ENCODE measurements at places on chromosomes 12 and 14.

DNA sequence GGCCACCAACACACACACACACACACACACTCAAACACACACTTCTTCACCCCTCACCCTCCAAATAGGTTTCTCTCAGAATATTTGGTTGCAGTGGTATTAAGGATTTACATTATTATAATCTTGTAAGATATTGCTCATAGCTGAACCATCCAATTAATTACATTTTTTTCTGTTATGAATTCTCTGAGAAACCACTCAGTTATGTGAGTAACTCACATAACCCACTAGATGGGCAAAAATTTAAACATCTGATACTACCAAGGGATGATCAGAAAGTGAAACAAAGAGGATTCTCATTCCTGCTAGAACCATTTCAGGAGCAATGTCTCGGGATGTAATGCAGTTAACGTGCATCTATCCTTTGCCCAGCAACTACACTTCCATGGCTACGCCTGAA, 31.6 kb downstream of the TMTC1 start:
- DNase-seq = no peak

DNA sequence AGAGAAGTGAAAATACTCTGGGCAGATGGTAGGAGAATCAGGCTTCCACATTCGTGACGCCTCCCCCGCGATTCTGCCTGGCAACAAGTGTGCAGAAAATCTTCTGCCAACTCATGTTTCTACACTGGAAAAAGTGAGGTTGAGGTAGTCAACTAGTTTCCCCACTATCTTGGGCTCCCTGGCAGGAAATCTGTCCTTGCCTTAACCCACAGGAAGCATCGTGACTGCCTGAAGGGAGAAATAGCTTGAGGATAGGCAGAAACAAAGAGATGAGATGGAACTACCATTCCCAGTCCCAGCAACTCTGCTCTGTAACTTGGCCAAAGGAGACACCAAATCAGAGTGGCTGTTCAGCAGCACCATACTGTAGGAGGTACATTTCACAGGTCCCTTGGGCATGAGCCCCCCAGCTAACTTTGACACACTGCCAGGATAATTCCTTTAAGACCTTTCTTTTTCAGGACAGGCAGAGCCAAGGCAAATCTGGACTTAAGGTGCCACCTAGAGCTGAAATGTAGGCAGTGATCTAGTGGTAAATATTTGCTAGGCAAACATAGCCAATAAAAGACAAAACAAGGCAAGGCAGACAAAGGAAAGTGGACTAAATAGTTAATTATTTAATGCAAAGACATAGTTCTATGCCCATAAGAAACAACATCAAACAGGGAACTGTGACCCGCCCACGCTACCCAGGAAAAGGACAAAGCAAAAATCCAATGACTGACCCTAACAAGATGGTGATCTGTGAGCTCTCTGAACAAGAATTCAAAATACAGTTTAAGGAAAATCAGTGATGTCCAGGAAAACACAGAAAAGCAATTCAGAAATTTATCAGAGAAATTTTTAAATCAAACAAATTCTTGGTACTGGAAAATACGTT, 205.1 kb downstream of the PTPRO start:
- DNase-seq = peak; percentile 81

GRCh38 chr14:100572543-100572942, 14.7 kb downstream of the BEGAIN start:
- no peak for DNase-seq

- no peak for DNase-seq
These were observed 9.1 kb upstream of the CCDC198 start for GRCh38 chr14:57502586-57503254.

DNA sequence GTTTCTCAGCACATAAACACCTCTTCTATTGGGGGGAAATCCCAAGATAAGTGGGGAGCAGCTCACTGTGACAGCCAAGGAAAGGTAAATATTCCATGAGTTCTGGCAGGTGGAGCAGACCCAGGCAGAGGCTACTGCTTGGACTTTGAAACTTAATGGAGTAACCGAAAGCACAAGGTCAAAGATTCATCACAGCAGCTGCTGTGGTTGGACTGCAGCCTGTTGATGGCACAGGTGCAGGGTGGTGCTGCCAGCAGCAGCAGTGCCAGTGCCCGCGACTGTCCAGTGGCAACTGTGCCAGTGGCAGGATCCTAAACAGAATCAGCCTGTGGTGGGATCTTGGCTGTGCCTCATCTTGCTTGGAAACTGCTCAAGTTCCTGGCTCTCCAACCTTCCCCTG, 81.4 kb upstream of the ARID2 start:
- no peak for DNase-seq

- peak; percentile 97 for DNase-seq
These were observed 74.2 kb upstream of the NAP1L1 start for GRCh38 chr12:76158518-76159321.

- no peak for DNase-seq
These were observed 32.1 kb downstream of the RPH3A start for GRCh38 chr12:112823582-112824149.

DNA sequence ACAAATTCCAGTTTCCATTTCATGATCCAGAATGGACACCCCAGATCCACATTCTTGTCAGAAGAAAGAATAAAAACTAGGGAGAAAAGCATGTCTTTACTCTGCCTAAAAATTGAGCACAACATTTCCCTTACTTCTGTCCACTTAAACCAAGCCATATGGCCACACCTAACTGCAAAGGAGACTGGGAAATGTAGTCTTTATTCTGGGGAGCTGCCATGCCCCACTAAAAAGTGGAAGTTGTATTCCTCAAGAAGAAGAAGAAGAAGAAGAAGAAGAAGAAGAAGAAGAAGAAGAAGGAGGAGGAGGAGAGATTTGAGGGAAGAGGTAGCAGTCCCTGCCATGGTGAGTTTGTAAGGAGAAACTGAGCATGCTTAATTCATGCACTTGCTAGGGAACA, 84.5 kb downstream of the GPR65 start:
- DNase-seq = peak; percentile 26

DNA sequence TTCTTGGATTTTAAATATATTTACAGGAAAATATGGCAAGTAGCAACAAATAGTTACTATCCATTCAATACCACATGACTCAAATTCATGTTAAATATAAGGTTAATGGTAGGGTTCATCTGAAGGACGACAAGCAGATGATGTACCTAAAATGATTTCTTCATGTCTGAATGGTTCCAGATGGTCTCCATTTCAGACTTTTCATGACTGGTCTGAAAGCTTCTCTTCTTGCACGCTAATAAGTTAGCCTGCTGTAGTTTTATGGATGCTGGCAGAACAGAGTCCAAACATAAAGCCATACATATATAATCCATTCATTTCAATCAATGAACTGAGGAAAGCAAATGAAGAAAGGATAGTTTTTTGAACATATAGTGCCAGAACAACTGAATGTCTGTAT, 257.0 kb upstream of the MGAT4C start:
- DNase-seq = no peak

- DNase-seq = peak; percentile 91
These were observed 8.8 kb upstream of the BAZ1A start for GRCh38 chr14:34883954-34884353.

DNA sequence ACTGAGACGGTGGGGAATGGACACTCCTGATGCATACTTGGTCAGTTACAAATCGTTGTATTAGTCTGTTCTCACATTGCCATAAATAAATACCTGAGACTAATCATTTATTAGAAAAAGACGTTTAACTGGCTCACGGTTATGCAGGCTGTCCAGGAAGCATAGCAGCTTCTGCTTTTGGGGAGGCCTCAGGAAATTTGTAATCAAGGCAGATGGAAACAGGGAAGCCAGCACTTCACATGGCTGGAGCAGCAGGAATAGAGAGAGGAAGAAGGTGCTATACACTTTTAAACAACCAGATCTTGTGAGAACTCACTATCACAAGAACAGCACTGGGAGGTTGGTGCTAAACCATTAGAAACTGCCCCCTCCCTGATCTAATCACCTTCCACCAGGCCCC, 418.2 kb downstream of the FLRT2 start:
- peak; percentile 8 for DNase-seq

DNA sequence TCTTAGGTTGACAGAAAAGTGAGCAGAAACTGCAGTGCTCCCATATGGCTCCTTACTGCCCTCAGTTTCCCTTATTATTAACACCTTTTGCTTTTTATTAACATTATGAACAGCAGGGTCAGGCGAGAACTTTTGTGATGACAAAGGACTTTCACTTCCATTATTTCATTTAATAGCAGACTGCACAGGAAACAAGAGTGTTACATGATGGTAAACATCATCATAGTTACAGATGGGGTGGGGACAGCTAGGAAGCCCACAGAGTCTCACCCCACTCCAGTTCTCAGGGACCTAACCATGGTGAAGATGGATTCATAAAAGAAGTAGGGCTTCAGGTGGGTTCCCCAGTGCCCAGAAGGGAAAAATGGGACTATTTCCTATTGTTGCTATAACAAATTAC, 110.1 kb upstream of the PELI2 start:
- DNase-seq = peak; percentile 49

DNA sequence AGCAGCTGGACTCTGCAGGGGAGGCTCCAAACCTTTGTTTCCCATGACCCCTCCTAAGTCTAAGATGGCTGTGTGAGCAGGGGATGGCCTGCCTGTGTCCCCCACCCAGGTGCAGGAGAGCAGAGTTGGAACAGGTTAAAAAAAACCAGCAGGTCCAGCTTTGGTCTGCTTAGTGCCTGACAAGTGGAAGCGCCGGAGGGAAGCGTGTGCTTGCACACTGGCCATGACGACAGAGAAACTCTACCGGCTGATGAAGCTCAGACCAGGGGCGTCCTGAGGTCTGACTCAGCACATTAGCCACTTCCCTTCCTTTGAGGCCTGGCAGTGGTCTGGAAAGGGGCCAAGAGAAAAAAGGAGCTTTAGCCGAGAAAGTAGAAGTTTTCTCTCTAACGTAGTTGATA, 280.1 kb downstream of the VRK1 start:
- peak; percentile 97 for DNase-seq

DNA sequence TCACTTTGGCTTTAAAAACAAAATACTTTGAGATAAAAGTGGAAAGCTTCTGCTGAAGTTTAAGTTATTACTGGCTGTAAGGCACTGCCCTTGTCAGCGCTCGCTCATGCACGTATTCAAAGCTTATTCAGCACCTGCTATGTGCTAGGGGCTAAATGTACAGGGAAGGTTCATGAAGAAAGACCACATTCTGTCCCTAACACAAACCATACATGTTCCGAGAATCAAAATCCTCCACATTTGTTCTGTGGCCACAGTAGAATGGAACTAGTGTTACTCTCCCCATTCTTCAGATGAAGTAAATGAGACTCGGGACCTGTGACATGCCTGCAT, 33.8 kb upstream of the GPR68 start:
- DNase-seq = no peak

DNA sequence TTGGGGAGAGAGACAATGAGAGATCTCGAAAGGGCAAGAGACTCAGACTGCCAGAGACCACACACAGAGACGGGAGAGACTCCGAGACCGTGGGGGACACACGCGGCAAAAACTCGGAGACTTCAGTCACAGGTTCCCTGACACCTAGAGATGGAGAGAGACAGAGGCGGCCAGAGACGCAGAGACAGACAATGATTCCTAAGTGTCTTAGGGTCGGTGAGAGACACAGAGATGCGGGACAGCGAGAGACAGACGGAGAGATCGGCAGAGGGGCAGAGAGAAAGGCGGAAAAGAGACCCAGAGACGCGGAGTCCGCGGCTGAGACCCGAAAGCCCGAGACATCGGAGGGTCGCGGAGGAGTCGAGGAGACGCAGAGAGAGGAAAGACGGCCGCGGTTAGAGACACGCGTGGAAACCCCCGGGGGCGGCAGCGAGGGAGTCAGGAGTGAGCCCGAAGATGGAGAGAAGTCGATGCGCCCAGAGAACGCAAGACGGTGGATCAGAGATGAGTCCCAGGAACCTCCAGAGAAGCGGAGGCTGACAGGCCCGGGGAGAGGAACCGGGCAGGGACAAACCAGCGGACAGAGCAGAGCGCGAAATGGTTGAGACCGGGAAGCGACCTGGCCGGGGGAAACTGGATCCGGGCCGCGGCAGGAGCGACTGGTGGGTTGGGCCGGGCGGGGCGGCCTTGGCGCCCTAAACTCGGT, 7.8 kb downstream of the LHX5 start:
- no peak for DNase-seq

DNA sequence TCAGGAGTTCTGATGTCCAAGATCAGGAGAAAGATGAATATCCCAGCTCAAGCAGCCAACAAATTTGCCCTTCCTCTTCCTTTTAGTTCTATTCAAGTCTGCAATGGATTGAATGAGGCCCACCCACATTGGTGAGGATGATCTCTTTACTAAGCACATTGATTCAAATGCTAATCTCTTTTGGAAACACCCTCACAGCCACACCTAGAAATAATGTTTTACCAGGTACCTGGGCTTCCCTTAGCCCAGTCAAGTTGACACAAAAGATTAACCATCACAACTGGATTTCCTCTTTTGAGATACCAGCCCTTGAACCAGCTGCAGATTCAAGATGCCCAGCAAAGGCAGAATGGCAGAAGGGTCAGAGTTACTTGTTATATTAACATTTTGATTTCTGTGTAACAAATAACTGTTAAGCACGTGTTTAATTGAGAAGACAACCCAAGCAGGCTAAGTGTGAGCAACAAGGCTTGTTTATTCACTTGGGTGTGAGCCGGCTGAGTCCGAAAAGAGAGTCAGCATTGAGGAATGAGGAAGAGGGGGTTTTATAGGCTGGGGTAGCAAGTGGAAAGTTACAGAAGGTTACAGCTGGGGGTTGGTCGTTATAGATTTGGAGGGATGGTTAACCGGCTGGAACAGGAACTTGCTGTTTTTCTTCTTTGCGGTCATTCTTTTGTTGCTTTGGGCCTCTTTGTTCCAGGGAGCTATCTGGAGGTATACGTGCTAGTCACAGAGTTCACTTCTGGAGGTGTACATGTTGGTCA, 180.3 kb downstream of the EMP1 start:
- DNase-seq = no peak

GRCh38 chr14:57549765-57550420, 56.2 kb upstream of the CCDC198 start:
- no peak for DNase-seq

DNA sequence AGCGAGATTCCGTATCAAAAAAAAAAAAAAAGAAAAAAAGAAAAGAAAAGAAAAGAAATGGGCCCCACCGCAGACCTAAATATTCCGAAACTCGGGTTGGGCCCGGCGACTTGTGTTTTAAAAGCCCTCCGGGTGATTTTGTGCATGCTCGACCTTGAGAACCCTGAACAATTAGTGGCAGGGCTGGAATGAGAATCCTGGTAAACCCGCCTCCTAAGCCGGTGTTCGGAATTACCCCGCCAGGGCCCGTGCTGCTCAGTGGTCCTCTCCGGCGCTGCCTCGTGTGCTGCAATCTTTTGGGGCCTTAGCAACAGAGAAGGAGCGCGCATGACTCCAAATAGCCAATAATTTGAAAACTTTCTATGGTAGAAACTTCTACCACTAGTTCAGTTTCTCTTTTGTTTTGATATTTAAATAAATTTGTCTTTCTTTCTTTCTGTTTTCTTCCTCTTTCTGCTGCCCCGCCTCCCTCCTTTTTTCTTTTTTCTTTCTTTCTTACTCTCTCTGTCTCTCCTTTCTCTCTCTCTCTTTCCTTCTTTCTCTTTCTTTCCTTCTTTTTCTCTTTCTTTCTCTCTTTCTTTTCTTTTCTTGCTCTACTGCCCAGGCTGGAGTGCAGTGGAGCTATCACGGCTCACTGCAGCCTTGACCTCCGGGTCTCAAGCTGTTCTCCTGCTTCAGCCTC, 1.5 kb upstream of the GALNT6 start:
- no peak for DNase-seq
